ENCODE measurements at places on chromosomes 1 and 21. TPM values are rescaled to one million over a fixed set of nuclear protein-coding genes. Genes with fewer than 3 reads are reported as not detected.

The STRIP1 gene
- 67.5 TPM for total RNA-seq

GRCh38 chr1:70948396-70949017 lies 99.1 kb downstream of the PTGER3 start:
- no peaks in the 10 kb centered on the region for H3K27me3 ChIP-seq
- H3K4me3 ChIP-seq = no peak overlapping the region
- H3K27ac ChIP-seq = no peak overlapping the region

DNA sequence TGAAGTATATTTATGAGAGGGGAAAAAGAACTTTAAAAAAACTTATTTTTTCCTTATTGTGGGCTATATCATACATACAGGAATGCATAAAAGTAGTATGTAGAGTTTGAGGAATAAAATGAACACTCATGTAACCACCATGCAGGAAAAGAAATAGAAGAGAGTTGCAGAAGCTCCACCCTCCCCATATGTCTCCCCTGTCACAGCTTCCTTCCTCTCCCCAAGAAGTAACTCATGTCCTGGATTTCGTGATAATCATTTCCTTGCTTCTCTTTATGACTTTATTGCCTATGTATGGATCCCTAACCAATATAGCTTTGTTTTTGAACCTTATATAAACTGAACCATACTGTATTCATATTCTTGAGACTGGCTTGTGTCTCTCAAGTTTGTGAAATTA lies 126.4 kb downstream of the ZZZ3 start:
- no peaks in the 10 kb centered on the region for H3K36me3 ChIP-seq
- no peaks in the 10 kb centered on the region for H3K27me3 ChIP-seq
- no peak overlapping the region for H3K4me3 ChIP-seq
- no peak for DNase-seq
- H3K4me1 ChIP-seq = no peaks in the 10 kb centered on the region

- no peak overlapping the region for H3K27ac ChIP-seq
- no peak overlapping the region for H3K4me3 ChIP-seq
- H3K36me3 ChIP-seq = no peaks in the 10 kb centered on the region
- peaks cover 2% of the 10 kb centered on the region for H3K4me1 ChIP-seq
- no peak for DNase-seq
Observed at GRCh38 chr1:234897390-234897749, 231.3 kb downstream of the TOMM20 start.

GRCh38 chr21:39000496-39000895 lies 182.8 kb downstream of the PSMG1 start:
- no peaks in the 10 kb centered on the region for H3K36me3 ChIP-seq
- H3K27ac ChIP-seq = no peak overlapping the region
- no peak overlapping the region for H3K4me3 ChIP-seq
- H3K27me3 ChIP-seq = no peaks in the 10 kb centered on the region
- peaks cover 6% of the 10 kb centered on the region for H3K4me1 ChIP-seq
- DNase-seq = no peak

DNA sequence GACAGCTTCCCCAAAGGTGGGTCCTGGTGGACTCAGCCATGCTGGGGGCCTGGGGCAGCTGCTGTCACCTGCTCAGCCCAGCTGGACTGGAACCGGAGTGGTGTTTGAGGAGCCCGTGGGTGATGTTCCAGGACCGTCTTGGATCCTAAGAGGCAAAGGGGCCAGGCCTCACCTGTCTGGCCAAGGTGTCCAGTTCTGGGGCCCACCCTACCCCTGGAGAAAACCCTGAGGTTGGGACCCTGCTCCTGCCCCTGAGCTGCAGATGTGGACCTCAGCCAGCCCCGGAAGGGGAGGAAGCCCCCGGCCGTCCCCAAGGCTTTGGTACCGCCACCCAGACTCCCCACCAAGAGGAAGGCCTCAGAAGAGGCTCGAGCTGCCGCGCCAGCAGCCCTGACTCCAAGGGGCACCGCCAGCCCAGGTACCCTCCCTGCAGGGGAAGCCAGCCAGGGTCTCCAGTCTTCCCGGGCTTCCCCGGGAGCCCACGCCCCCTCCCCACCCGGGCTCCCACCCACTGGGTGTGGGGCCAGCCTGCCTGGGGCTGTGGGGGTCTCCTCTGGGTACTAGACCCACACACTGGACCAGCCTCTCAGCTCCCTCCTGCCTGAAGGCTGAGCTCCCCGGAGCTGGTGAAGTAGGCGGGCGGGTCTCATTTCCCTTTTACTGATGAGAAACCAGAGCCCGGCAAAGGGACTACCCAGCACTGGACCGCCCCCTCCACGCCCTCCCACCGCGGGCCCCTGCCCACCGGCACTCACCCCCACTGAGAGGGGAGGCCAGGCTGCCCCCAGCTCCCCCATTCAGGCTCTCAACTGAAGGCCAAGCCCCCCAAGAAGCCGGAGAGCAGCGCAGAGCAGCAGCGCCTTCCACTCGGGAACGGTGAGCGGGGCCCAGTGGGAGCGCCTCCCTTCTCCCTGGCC lies 1.3 kb downstream of the AIRE start:
- peaks cover 58% of the 10 kb centered on the region for H3K27me3 ChIP-seq
- H3K4me1 ChIP-seq = peaks cover 21% of the 10 kb centered on the region
- no peak overlapping the region for H3K4me3 ChIP-seq
- no peak for DNase-seq

DNA sequence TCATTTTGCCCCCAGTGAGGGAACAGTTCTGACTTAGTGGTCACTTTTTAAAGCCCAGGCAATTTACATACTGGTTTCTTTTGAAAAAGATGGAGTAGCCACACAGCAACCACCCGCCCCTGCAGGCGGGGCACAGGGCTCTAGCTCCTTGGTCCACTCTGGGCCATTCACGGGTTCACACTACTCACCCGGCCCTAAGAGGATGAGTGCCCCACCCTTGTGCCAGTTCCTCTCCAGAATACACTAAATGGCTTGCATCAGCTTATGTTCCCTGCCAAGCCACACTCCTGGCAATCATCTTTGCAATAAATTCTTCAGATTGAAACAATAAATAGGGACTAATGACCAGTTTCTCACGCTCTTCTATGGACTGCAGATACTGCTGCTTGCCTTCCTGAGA lies 15.7 kb upstream of the ATP13A2 start:
- no peaks in the 10 kb centered on the region for H3K27me3 ChIP-seq
- H3K4me1 ChIP-seq = peaks cover 19% of the 10 kb centered on the region
- no peak for DNase-seq
- no peaks in the 10 kb centered on the region for H3K36me3 ChIP-seq
- no peak overlapping the region for H3K27ac ChIP-seq

DNA sequence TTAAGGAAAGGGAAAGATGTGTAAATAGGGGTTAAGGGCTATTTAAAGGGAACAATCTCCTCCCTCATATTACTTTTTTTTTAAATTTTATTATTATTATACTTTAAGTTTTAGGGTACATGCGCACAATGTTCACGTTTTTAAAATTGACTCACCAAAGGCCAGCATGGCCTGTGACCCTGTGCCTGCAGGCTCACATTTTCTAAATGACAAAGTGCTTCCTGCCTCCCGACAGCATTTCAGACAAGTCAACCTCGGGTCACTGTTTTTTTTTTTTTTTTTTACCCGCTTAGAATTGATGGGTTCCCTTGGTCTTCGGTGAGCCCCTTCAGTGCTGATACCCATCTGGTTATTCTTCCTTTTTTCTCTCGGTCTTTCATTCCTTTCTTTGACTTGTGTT lies 70.4 kb upstream of the SCAF4 start:
- H3K36me3 ChIP-seq = no peaks in the 10 kb centered on the region
- H3K4me1 ChIP-seq = peaks cover 9% of the 10 kb centered on the region
- DNase-seq = no peak
- H3K4me3 ChIP-seq = no peak overlapping the region

DNA sequence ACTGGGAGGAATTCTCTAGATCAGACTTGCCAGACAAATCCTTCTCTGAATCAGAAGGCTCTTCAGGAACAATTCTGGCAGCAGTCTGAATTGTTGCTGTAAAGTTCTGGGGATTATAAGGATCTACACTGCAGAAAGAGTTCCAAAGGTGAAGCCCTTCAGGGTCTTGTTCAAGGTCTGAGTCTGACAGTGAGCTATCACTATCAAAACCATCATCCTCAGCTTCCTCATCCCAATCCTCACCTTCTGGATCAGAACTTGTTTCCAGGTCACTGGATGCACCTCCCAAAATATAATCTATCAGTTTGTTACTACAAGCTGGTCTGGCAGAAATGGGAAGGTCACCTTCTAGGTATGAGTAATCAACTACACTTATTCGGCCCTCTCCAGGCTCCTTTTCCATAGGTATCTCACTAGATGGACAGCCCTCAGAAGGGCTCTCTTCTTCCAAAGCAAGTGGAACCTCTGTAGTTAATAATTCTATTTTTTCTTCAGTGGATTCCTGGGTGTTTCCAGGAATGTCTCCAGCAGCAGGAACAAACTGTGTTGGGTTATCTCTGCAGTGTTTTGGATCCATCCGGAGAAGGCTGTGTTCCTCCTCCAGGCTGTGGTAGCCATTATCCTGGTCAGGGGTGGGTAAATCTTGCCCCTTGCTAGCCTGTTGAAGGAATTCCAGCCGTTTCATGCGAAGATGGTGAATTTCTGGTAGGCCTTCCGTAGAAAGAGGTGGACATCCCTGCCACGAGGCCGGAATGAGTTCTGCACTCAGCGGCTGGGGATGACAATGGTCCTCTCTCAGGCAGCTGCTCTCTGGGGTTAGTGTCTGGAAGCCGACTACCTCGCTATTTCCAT lies 1.6 kb downstream of the PPP1R15B start:
- H3K4me1 ChIP-seq = peaks cover 7% of the 10 kb centered on the region
- DNase-seq = peak; percentile 42
- peak overlapping the region; percentile 96 for H3K4me3 ChIP-seq
- H3K27me3 ChIP-seq = no peaks in the 10 kb centered on the region
- peaks cover 4% of the 10 kb centered on the region for H3K36me3 ChIP-seq
